ENCODE measurements at places on chromosomes 6 and 20. TPM values are rescaled to one million over a fixed set of nuclear protein-coding genes. Genes with fewer than 3 reads are reported as not detected.

DNA sequence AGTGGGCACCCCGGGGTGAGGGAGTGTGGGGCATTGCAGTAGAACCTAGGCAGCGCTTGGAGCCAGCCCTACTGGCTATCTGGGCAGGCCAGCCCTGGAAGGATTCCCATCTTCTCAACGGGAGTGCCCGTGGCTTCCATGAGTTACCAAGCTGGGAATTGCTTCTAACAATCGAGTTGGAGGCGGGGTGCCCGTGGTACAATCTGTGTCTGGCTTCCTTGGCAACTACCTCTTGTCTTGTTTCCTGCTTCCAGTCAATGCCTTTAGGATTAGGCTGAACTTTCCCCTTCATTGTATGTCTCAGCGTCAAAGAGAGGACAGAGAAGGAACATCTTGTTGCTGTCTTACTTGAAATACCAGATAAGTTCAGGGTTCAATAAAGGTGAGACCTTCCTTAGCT is 33.3 kb downstream of the PPP1R14C start:
- no peak for DNase-seq
- H3K36me3 ChIP-seq, result no peaks in the 10 kb centered on the region
- no peaks in the 10 kb centered on the region for H3K27me3 ChIP-seq
- peaks cover 65% of the 10 kb centered on the region for H3K4me1 ChIP-seq

PGC gene
- total RNA-seq, result not detected

EGFL8 gene
- 10.2 TPM for total RNA-seq

PROKR2 gene
- not detected for total RNA-seq

HRH3 gene
- not detected for total RNA-seq

- no peak overlapping the region for H3K27ac ChIP-seq
- peak; percentile 88 for DNase-seq
- peaks cover 9% of the 10 kb centered on the region for H3K4me1 ChIP-seq
- no peak overlapping the region for H3K4me3 ChIP-seq
Measured at GRCh38 chr6:34383161-34383631, 9.3 kb downstream of the NUDT3 start.

- H3K27ac ChIP-seq, result no peak overlapping the region
- no peaks in the 10 kb centered on the region for H3K36me3 ChIP-seq
- no peaks in the 10 kb centered on the region for H3K4me1 ChIP-seq
- DNase-seq, result no peak
- H3K27me3 ChIP-seq, result peaks cover 60% of the 10 kb centered on the region
Measured at GRCh38 chr20:63254606-63255384, 532 bp upstream of the NKAIN4 start.

GRCh38 chr6:144909753-144910285 is 624.7 kb downstream of the UTRN start:
- no peak overlapping the region for H3K4me3 ChIP-seq
- H3K27ac ChIP-seq, result no peak overlapping the region
- no peaks in the 10 kb centered on the region for H3K4me1 ChIP-seq
- H3K27me3 ChIP-seq, result no peaks in the 10 kb centered on the region
- H3K36me3 ChIP-seq, result no peaks in the 10 kb centered on the region

DNA sequence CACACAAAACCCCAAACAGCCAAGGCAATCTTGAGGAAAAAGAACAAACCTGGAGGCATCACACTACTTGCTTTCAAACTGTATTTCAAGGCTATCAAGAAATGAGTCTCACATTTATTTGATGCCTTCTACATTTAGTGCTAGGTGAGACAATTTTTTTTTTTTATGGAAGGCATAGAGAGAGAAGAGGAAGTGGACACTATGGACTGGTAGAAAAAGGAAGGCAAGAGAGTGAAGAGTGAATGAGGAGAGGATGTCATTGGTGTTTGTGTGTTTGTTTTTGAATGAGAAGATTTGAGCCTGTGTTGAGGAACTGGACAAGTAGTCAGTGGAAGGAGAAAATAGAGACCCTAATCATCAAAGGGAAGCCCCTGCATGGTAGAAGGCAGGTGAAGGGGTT is 182.0 kb upstream of the JAG1 start:
- no peaks in the 10 kb centered on the region for H3K27me3 ChIP-seq
- no peaks in the 10 kb centered on the region for H3K4me1 ChIP-seq

KHDC1L gene
- not detected for total RNA-seq

DNA sequence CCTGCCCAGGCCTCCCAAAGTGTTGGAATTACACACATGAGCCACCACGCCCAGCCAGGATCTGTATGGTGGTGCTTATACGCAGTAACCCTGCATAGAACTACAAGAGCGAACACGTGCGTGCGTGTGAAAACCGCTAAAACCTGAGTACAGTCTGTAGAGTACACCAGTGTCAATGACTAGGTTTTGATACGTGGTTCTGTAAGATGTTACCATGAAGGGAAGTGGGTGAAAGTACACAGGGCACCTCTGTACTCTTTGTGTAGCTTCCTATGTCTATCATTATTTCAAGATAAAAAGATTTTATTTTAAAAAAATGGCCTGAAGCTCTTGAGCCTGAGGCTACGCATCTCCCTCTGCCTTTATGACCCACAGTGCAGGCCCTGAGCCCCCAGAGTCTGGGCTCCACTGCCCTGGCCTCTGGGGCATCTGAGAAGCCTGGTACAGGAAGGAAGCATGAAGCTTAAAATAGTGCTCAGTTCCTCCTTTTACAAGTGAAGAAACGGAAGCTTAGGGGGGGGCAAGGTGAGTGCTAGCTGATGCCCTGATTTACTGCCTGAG is 21.6 kb downstream of the LY86 start:
- H3K27ac ChIP-seq, result no peak overlapping the region
- DNase-seq, result no peak
- H3K4me1 ChIP-seq, result no peaks in the 10 kb centered on the region
- H3K4me3 ChIP-seq, result no peak overlapping the region
- H3K27me3 ChIP-seq, result no peaks in the 10 kb centered on the region

DNA sequence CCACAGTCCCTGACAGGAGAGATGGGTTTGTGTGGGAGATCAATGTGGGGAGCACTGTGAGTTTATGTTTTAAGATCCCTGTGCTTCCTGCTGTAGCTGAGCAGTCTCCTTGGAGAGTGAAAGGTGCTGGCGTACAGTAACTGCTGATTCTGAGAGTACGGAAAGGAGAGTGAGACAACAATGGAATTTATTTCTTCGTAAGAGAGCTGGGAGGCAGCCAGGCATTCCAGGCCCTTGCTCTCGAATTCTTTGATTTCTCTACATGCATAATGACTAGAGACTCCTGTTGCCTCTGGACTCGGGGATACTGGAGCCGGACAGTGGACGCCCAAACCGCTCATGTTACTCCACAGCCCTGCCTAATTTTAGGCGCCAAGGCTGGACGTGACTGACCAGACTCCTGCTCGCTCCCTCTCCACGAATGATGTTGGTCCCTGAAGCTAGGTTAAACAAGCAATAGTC is 131.0 kb upstream of the PHACTR1 start:
- H3K4me1 ChIP-seq, result no peaks in the 10 kb centered on the region
- DNase-seq, result no peak
- H3K4me3 ChIP-seq, result no peak overlapping the region

- H3K4me3 ChIP-seq, result no peak overlapping the region
- H3K27ac ChIP-seq, result no peak overlapping the region
- DNase-seq, result no peak
- H3K36me3 ChIP-seq, result no peaks in the 10 kb centered on the region
- no peaks in the 10 kb centered on the region for H3K27me3 ChIP-seq
- peaks cover 16% of the 10 kb centered on the region for H3K4me1 ChIP-seq
Measured at GRCh38 chr6:139449611-139450000, 75.2 kb upstream of the CITED2 start.

RSPO3 gene
- total RNA-seq, result 53.9 TPM

VEGFA gene
- 409 TPM for total RNA-seq

SPEF1 gene
- 1.6 TPM for total RNA-seq

FABP7 gene
- 3.4 TPM for total RNA-seq

- no peaks in the 10 kb centered on the region for H3K4me1 ChIP-seq
- DNase-seq, result no peak
- H3K27me3 ChIP-seq, result no peaks in the 10 kb centered on the region
Measured at GRCh38 chr6:122495612-122496011, 24.0 kb upstream of the SERINC1 start.

MEI4 gene
- 0.36 TPM for total RNA-seq
